Thyroid gland (tissue), 4 donors: ENCODE measurements at places on chromosomes 2 and 18.

- DNase-seq: no peak
Observed at GRCh38 chr2:14451312-14451711, 181.2 kb upstream of the LRATD1 start.

- no peak for DNase-seq
Observed at GRCh38 chr2:137969418-137969765, 5.1 kb downstream of the HNMT start.

DNA sequence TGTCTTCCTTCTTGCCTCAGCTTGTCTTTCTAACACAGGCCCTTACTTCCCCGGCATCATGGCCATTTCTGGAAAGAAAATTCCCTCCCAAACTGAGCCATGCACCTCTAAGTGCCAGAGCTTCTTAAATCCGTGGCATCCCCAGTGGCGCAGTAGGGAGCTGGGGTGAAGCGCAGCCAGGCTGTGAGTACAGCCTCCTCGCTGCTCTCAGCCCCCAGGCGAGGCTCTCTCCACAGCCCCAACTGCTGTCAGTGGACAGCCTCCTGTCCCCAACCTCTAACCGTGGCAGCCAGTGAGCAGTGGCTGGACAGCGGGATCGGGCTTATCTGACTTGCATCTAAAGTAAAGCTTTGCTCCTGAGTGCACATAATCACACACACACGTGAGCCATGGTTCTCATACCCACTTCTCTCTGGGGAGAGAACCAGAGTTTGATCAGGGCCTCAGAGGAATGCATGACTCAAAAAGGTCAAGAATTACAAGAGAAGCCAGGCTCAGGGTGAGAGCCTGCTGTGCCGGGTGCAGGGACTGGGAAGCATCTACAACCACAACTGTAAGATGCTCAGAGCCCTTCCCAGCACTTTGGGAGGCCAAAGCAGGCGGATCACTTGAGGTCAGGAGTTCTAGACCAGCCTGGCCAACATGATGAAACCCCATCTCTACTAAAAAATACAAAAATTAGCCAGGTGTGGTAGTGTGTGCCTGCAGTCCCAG is 50.7 kb downstream of the SFXN5 start:
- no peak for DNase-seq

DNA sequence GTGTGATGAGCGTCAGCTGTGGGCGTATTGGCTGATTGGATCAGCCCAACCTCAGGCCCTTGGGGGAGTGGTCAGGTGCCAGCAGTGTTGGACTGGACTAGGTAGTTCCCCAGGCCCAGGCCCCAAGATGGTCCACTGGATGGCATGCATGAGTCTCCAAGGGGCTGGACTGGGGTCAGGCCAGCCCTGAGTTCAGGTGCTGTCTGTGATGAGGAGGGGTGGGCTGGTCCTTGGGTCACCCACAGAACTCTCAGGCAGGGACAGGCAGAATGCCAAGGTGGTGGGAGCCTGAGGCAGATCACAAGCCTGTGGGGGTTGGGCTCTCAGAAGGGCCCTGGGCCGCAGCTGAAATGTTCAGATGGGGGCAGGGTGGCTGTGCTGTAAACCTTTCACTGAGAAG is 59.5 kb upstream of the THUMPD2 start:
- no peak for DNase-seq

DNA sequence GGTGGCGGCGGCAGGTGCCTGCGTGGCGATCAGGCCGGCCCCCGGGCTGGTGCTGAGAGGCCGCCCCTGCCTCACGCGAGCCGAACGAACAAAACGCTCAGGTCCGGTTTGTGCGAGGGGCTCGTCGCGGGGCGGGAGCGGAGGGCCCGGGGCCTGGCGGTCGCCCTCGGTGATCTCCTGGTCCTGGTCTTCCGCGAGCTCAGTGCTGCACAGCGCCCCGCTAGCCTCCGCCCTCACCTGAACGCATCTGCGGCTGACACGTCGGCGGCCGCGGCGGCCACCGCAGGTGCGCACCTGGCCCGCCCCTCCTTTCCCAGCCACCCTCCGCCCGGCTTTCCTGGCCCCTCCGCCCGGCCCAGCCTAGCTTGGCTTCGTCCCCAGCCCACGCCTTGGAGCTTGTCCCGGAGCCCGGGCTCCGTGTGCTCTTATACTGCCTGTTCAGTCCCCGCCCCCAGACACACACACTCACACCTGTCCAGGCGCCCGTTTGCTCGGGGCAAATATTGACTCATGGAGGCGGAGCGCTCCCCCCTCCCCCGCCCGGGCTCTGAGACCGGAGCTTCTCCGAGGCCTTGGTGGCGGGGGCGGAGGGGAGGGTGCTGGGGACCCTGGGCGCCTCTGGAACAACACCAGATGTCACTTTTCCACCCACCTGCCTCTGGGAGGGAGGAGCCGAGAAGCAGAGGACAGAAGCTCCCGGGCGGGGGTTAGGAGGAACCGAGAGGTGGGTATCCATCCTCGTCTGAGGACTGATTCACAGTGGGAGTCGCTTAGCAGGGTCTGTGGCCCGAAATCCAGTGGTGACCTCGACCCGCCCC is 8.6 kb upstream of the CRYBA2 start:
- DNase-seq: peak; percentile 65

DNA sequence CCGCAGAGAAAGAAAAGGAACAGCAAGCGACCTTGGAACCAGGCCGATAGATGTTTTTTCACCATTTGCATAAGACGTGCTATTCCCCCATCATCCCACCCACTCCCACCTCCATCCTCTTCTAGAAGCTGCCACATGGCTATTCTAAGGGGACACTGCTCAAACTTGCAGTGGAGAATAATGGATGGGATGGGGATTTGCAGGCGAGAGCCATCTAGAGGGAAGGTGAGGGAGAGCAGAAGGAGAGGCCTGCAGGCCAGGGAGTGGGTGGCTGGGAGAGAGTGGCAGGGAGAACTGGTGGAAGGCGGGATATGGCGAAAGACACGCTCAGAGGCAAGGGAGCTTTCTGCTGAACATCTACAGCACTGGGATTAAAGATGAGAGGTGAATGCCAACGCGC is 84.9 kb downstream of the MAPK4 start:
- DNase-seq: no peak

DNA sequence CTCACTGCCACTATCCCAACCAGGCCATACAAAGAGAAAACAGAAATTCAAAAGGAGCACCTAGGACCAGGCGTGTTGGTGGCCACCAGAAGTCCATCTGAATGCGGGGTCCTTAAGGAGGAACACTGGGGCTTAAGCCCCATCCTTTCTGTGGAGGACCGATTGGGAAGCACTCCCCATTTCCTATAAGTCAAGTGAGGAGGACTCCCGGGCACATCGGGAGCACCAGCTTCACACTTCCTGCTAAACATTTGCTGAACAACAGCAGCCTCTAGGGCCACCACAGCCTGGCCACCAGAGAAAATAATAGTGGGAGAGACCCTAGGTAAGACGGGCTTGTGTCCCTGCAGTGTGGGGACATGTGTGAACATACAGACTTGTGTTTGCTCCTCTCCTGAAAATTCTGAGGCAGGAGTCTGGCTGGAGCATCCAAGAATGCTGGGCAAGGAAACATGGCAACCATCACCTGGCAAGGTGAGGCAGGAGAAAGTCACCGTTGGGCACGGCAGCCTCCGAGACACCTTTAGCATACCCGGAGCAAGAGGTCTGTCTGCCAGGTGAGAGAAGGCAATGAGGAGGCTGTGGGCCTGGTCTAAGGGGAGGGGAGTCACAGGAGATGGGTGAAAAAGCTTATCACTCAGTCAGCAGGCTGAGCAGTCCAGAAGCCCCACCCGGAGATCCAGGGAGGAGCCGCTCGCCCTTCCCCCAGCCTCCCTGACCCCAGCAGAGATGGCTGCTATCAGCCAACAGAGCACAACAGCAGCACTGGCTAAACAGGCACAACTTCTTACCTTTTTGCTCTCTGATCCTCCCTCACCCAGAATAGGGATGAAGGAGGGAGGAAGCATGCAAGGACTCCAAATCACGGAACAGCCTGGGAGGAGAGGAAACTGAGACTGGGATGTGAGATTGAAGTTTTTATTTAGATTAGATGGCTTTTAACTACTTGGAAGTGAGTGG is 282.3 kb downstream of the EIPR1 start:
- no peak for DNase-seq

GRCh38 chr2:11080253-11081115 is 74.8 kb upstream of the SLC66A3 start:
- DNase-seq: no peak

DNA sequence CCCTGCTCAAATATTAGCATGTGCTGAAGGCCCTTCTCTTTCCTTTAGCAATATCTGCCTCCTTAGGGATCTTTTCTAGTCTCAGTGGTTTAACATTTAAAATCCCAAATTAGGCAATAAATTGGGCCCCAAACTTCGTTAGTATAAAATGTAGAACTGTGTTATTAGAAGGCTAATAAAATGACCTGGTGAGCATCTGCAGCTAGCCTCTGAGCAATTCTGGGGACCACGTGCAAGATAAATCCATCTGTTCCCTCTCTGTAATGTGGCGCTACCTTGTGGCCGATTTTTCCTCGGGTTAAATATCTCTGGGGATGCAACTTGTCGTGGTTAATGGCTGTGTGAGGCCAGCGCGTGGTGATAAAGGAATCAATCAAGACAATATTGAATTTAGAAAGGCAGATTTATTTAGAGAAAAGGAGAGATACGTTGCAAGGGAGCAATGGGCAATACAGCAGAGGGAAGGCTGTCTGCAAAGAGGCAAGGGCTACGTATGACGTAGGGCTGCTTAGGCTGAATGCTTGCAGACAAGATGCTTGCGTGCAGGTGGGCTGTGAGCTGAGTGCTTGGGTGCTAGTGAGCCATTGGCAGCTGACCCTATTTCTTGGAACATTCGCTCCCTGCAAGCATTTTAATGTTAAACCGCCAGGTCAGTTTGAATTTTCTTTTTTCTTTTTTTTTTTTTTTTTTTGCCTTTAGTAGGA is 18.5 kb upstream of the IL36G start:
- DNase-seq: no peak

- peak; percentile 26 for DNase-seq
Observed at GRCh38 chr2:101012706-101013181, 10.7 kb downstream of the RPL31 start.

DNA sequence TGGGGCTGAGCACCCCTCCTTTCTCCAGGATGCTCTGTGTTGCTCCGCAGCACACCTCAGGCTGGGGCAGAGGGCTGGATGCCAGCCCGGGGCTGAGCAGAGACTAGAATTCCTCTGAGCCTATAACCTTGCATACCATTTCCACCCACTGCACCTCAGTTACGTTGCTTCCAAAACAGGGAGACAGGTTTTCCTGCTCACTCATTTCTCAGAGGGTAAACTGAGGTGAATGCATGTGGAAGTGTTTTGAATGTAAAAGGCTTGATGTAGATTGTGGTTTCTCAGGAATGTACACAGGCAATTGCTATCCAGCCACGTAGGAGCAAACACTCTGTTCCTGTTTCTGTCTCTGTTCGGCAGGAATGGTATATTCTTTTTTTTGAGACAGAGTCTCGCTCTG is 45.3 kb downstream of the EDAR start:
- DNase-seq: no peak

- peak; percentile 2 for DNase-seq
Observed at GRCh38 chr2:71605781-71606241, 152.4 kb downstream of the DYSF start.

GRCh38 chr2:88574445-88574844 is 52.8 kb downstream of the EIF2AK3 start:
- DNase-seq: no peak

GRCh38 chr2:153476491-153476815 is 2.1 kb downstream of the RPRM start:
- DNase-seq: no peak

GRCh38 chr2:127084611-127085316 is 22.2 kb downstream of the BIN1 start:
- DNase-seq: peak; percentile 32

- no peak for DNase-seq
Observed at GRCh38 chr2:141610564-141611175, 520.1 kb downstream of the LRP1B start.

- DNase-seq: no peak
Observed at GRCh38 chr2:69122271-69122670, 109.3 kb downstream of the ANTXR1 start.

GRCh38 chr2:230130668-230131364 is 62.1 kb upstream of the SLC16A14 start:
- DNase-seq: peak; percentile 14

GRCh38 chr2:20027705-20028434 is 15.4 kb upstream of the MATN3 start:
- no peak for DNase-seq

DNA sequence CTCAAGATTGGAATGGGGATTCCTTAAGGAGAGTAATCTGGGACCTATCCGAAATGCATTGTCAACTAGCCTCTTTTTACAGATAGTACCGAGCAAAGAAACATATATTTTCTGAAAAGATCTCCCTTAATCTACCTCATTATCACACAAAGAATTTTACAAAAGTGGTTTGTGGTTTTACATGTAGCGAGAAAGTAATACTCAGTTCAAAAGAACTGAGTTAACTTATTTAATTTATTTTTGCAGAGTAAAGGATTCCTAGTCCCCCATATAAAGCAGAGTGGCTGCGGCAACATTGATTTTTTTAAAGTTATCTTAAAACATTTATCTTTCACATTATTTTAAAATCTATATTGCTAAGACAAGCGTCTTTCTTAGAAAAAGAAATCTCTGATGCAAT is 15.9 kb upstream of the SOS1 start:
- no peak for DNase-seq

- DNase-seq: no peak
Observed at GRCh38 chr18:51399491-51400122, 202.1 kb upstream of the MEX3C start.

GRCh38 chr2:64787019-64787365 is 133.3 kb upstream of the SERTAD2 start:
- DNase-seq: no peak

- no peak for DNase-seq
Observed at GRCh38 chr18:27546991-27547390, 361.9 kb upstream of the CHST9 start.

GRCh38 chr2:152623076-152623740 is 94.1 kb downstream of the PRPF40A start:
- DNase-seq: no peak
